ENCODE measurements at places on chromosomes 12 and 14.

- no peak for DNase-seq
Measured at GRCh38 chr12:79521576-79521975, 169.2 kb downstream of the PAWR start.

DNA sequence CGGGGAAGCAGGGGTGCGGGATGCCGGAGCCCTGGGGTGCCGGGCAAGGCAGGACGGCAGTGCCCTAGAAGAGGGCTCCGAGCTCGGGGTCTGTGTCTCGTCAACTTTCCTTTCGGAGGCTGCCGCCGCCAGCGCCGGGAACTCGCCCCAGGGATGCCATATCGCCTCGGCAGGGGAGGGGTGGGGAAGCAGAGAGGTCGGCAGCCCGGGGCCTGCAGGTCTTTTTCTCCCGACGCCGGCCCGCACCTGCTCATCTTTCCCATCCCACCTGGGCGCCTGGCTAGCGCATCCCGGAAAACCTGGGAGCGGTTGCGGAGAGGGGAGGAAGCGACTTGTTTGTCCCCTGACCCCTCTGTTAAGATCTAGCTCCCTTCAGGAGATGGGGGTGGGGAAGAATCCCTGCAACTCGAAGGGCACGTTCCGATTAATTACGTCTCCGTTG is 547 bp downstream of the CNTN1 start:
- no peak for DNase-seq

DNA sequence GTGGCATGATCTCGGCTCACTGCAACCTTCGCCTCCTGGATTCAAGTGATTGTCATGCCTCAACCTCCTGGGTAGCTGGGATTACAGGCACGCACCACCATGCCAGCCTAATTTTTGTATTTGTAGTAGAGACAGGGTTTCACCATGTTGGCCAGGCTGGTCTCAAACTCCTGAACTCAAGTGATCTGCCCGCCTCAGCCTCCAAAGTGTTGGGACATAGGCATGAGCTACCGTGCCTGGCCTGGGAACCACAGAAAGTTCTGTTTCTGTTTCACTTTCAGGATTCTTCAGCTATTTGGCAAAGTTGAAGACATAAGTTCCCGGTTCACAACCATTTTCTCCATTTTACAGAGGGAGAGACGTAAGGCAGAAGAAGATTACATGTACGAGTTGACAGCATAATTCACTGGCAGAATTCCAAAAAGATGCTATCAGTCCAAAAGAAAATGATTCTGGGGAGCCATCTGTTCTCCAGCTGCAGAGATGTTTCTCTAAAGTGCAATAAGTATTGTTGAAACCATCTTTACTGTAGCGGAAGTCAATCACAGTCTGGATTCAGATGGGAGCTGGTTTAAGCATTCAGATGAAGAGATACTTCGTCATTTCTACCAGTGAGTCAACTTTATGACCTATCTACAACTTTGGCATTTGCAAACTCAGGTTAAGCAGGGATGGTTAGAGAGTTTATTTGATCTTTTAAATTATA is 8.1 kb upstream of the RNF34 start:
- no peak for DNase-seq

GRCh38 chr12:76921100-76921471 is 42.3 kb upstream of the CSRP2 start:
- no peak for DNase-seq

DNA sequence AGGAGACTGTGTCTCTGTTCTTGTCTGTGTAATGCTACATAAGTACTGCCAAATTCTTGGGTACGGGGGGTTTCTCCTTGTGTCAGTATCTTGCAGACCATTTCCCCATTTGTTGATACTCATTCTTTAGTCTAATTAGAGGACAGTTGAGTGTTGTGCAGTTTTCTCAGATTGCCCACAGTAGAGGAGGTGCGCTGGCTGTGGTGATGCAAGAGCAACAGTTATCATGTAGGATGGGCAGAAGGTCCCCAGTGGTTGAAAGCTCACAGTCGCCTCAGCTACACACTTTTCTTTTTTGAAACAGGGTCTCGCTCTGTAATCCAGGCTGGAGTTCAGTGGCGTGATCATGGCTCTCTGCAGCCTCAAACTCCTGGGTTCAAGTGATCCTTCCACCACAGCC is 37.8 kb upstream of the ATP2A2 start:
- no peak for DNase-seq

- no peak for DNase-seq
Measured at GRCh38 chr12:128025589-128026245, 241.3 kb upstream of the TMEM132C start.

GRCh38 chr12:132513070-132513398 is 23.1 kb downstream of the FBRSL1 start:
- no peak for DNase-seq

- DNase-seq = no peak
Measured at GRCh38 chr12:47710278-47710677, 4.4 kb upstream of the RPAP3 start.

DNA sequence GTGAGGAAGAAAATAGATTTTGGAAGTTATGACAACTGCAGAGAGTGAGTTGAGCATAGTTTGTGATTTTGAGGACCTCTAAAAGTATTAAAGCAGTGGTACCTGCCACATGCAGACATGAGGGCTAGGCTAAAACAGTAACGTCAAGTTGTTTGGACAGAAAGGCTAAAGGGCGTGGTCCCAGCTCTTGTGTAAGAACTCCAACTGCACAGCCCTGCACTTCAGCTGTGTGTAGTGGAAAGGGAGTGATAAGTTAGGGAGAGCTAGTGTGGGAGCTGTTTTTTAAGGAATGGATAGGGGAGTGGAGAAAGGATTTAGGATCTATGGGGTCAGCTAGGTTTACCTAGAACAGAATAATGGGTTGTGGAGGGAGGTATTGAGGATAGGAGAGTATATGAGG is 39.5 kb downstream of the TESPA1 start:
- DNase-seq = no peak

DNA sequence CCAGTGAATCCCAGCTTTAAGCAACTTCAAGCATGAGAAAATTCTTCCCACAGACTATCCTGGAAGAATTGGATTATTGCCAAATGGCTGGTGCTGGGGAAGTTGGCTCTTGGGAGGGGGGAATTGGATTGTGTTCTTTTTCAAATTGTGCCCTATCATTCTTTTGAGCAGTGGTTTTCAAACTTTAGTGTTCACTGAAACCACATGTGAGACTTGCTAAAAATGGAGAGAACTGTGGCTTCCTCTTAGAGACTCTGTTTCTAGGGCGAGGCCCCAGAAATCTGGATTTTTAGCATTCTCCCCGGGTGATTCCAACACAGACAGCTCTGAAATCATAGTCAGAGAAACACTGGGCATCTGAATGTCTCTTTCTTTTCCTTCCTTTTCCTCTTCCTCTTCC is 14.3 kb upstream of the OTUB2 start:
- DNase-seq = no peak

DNA sequence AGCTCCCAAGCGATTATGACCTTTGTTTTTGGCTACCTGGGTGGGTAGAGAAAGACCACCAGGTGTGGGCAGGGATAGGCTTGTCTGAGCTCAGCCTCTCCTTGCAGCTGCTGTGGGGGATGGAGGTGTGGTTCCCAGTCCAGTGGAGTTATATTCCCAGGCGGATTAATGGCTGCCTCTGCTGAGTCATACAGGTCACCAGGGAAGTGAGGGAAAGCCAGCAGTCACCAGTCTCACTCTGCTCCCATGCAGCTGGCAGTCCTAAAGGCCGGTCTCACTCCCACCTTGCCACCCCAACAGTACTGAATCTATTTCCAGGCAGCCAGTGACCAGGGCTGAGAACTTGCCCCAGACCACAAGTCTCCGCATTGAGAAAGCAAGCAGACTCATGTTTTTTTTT is 399.2 kb downstream of the VRK1 start:
- DNase-seq = no peak

- DNase-seq = no peak
Measured at GRCh38 chr14:101227611-101228594, 324.4 kb upstream of the RTL1 start.

DNA sequence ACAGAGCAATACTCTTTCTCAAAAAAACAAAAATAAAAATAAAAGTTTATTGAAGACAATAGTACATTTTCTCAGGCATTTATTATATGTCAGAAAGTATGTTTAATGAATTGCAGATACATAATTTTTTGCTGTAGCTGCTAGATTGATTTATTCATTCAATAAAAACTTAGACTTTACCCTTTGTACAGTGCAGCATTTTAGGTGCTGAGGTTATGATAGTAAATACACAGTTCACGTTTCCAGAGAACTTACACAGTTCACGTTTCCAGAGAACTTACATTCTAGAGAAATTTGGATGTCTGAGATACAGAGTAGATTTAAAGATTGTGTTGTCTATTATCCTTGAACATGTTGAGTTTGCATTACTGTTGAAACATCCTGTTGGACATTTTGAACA is 25.3 kb downstream of the TMTC3 start:
- no peak for DNase-seq

DNA sequence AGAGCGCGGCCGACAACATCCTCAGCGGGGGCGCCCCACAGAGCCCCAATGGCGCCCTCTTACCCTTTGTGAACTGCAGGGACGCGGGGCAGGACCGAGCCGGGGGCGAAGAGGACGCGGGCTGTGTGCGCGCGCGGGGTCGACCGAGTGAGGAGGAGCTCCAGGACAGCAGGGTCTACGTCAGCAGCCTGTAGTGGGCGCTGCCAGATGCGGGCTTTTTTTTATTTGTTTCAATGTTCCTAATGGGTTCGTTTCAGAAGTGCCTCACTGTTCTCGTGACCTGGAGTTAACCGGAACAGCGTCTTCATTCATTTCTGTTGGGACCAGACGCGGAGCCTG is 103.8 kb upstream of the FKBP4 start:
- peak; percentile 37 for DNase-seq

DNA sequence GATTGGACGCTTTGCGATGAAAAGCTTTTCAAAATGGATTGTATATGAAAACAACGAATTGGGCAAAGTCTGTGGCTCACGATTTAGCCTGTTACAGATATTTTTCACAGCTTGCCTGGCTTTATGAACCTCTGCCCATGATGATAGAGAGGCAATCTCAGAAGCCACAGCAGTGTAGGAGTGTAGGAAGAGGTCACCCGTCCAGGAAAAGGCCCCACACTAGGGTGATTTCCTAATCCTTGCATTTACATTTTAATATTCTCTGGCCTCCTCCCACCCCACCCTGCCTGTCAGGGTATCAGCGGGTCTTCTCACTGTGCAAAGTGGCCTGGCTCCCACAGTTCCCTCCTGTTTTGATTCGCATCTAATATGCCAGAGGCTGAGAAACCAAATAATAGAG is 81.8 kb upstream of the FOXN3 start:
- DNase-seq = no peak

DNA sequence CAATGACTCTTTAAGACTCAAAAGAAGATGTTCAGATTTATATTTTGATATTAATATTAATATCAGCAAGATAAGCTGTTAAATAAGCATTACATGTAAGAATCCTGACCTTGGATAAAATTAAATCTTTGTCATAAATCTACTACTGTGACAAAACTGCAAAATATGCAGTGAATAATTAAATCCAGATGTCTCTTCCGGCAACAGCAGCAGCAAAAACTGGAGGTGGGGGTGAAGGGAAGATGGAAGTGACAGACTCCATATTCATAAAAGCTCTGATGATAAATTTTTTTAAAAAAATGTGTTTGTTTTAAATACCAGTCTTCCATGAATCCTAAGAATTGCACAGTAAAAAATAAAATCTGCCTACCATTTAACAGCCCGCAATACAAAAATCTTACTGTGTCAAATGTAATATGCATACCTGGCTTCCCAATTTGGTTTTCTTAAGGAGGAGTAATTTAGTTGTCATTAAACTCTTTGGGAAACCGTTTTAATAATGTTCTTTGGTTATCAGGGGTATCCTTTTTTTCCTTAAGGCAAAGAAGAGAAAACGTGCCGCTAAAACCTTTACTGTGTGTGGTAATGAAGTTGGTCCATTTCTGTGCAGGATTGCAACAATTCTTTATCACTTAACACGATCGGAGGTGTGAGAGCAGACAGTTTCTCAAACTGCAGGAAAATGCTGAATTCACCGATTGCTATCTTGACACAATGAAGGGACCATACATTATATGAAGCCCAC is 478.2 kb downstream of the DIO2 start:
- no peak for DNase-seq

GRCh38 chr12:100574187-100575074 is 947 bp downstream of the GAS2L3 start:
- no peak for DNase-seq

GRCh38 chr14:60589442-60589841 is 59.8 kb downstream of the SIX1 start:
- DNase-seq = no peak

DNA sequence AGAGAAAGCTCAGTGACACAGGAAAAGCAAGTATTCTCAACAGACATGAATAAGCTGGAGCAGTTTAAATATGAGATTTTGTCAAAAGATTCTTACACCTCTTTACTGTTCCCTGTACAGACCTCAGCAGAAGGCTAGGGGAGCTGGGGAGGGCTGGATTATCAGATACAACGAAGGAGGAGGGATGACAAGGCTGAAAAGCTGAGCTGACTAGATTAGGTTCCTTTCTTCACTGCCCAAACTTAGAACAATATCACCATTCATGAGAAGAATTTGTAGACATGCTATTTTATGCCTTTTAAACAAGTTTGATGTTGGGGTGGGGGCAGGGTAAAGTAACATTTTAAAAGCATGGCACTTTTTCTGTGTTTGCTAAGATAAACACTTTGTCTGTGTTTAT is 611.1 kb downstream of the AACS start:
- no peak for DNase-seq

DNA sequence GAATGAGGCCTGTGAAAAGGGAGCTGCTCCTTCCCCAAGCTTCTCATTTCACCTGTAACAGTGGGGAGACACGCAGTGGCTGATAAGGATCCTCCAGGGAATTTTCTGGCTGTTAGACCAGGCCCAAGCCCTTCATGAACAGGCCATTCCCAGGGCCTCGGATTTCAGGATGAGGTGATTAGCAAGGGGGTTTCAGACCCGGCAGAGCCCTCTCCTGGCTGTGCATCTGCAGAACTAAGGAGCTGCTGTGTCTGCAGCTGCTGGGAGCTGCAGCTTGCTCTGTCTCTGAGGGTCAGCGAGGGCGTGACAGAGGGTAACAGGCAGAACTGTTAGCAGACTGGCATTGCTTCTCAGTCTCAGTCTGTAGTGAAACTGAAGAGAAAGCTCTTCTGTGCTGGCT is 110.4 kb downstream of the KCNA5 start:
- no peak for DNase-seq

- no peak for DNase-seq
Measured at GRCh38 chr12:124098101-124098757, 125.2 kb downstream of the ZNF664 start.

Data from stimulated activated CD4-positive, alpha-beta T cell treated with anti-CD3 and anti-CD28 coated beads, TNF-alpha, amount 100 ng/mL, for 1 hour (primary cell).